ENCODE measurements at places on chromosomes 5 and 9.

- DNase-seq = no peak
Observed at GRCh38 chr5:96144289-96144688, 182.6 kb upstream of the ELL2 start.

- peak; percentile 33 for DNase-seq
Observed at GRCh38 chr5:181204826-181205760, at the start of gene TRIM7. Gene TRIM7 (minus strand): TSS chr5:181205196. CDS start chr5:181205110, 86 bp downstream.

- DNase-seq = no peak
Observed at GRCh38 chr9:297104-297972, 82.7 kb downstream of the DOCK8 start.

DNA sequence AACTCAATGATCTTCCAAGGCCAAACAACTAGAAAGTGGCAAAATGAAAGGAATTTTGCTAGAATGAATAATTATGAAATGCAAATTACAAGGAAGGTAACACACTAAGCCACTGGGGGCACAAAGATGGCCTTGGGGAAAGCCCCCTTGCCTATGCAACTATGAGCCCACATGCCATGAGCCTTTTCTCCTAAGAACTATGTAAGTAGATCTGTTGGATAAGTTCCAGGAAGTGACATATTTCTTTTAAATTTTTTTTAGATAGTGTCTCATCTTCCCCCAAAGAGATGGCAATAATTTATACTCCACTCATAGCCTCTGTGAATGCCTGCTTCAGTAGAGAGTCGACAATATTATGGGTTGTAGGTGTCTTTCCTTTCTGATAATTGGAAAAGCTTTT, 257.8 kb downstream of the AUH start:
- DNase-seq = no peak

- DNase-seq = no peak
Observed at GRCh38 chr9:2477755-2478154, 143.8 kb upstream of the VLDLR start.

- DNase-seq = no peak
Observed at GRCh38 chr5:124806373-124807077, 60.1 kb upstream of the ZNF608 start.

DNA sequence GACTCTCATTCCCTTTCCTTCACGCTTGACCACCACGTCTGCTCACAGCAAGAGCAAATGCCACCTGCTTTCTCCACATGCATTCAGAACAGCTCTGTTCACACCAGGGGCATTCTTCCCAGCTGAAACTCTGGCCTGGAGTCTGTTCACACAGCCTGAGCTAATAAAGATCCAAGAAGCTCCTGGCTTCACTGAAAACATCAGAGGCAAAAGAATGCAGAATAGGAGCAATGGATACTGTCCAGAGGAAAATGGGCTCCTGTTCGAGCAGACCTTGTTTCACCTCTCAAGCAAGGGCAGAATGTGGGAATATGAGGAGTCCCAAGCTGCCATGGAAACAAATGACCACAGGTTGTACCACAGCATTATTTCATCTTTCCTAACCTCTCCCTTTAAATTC, 402.7 kb upstream of the TNC start:
- no peak for DNase-seq

DNA sequence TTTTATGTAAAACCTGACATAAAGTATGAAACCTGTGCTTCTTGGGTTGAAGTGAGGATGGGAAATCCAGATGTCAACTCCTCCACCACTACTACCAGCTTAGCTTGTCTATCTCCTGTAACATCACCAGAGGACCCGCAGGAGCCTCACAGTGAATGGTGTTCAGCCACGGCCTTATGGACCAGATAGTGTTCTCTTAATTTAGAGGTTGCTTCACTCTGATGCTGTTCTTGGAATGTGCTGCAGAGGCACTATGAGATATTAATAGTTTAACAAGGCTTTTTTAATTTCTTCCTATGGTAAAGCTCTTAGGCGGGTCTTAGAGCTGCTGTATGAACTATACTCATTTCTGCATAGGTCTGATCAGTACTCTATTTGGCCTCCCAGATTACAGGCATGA, 27.9 kb downstream of the NFX1 start:
- DNase-seq = no peak

GRCh38 chr5:97085459-97086181, 56.8 kb downstream of the LIX1 start:
- no peak for DNase-seq

DNA sequence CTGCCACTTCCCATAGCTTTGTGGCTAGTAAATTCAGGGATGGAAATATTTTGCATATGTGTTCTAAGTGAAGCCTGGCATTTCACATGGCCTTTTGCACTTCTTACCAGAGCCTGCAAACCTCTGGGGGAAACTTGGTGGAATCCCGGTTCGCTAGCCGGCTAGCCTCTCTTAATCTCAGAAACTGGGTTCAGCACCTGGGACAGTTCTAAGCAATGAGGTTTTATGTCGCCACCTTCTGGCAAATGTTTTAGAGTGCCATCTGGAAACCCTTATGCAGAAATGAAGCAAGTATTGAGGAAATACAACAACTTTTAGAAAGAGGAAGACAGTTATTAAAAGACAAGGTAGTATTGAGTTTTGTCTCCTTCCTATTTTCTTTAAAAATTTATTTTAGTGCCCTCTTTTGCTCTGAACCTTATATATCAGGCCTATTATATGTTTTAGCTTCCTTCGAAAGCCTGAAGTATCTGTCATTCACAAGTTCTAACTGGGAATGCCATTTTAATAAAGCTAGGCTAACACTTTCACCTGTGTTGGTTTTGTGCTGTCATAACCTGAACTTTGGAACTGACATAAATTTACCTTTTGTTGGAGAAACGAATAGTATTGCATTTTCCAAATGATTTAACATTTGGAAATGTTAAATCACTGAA, 963 bp upstream of the HTR1A start:
- DNase-seq = peak; percentile 73

GRCh38 chr9:89766991-89767390, 162.2 kb downstream of the GADD45G start:
- DNase-seq = no peak

DNA sequence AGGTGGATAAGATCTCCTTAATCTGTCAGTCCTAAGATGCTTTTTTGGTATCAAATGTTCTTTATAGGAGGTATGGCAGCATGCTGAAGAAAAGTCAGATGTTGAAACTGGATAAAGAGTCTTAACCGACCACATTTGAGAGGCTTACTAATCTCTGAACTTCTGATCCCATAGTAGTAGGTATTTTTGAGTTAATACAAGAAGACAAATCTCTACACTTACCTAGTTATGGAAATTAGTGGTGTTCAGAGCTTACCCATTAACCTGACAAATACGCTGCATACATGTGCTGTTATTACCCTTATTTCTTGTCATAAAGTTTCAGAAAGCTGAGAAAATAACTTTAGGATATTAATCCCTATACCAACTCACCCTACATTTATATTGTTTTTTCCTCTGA, 83.0 kb downstream of the ISL1 start:
- DNase-seq = no peak

DNA sequence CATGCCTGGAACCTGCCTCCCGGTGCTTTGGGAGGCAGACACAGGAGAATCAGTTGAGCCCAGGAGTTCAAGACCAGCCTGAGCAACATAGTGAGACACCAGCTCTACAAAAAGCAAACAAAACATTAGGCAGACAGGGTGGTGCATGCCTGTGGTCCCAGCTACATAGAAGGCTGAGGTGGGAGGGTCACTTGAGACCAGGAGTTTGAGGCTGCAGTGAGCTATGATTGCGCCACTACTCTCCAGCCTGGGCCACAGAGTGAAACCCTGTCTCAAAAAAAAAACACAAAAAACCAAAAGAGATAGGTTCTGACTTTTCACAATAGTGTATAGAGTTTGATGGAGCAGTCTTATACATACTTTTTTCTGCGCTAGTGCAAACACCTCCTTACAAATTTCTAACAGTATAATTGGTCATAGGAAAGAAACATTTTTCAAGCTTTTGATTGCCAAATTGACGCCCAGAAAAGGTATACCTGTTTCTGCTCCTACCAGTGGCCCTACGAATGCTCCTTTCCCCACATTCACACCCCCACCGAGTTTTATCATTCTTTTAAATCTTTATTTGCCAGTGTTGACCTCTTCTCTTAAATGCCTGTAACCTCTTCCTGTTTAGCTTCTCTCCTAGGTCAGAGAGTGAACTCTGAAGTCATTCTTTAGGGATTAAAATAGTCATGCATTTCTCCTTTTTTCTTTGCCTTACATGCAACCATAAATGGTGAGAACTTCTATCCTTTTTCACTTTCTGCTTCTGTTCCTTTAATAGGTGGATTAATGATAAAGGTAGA, 7.5 kb downstream of the DOCK8 start:
- no peak for DNase-seq

GRCh38 chr9:114898741-114899140, 31.6 kb downstream of the TNFSF8 start:
- no peak for DNase-seq

GRCh38 chr5:149608936-149609545, 27.7 kb downstream of the ARHGEF37 start:
- DNase-seq = no peak

DNA sequence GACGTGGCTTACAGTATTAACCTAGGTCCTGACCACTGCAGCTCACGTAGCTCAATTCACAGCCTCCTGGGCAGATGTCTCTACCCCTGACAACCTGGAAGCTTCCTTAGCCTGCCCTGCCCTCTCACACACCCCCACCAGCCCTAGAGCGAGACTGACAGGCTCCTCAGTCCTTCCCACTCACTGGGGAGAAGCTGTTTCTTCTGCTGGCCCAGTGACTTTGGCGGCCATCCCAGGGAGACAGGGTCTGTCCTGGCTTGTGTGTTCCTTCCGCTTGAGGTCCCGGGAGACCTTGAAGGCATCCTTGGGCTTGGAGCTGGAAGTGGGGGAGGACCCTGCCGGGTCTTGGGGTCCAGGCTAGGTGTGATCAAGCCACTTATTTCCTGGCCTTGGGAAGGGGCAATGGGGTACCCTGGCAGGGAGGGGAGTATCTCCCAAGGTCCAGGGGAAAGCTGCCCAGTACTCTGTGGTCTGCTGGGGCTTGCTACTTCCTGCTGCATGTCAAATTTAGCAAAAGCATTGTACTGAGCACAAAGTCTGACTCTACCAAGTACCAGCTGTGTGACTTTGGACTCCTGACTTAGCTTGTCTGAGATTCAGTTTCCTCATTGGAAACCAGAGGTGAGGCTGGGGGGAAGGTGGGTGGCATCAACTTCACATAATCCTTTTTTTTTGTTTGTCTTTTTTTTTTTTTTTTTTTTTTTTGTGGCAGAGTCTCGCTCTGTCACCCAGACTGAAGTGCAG, 1.9 kb downstream of the MIGA2 start:
- no peak for DNase-seq

- no peak for DNase-seq
Observed at GRCh38 chr5:81310402-81311063, 9.1 kb downstream of the ZCCHC9 start.

GRCh38 chr9:7239708-7240107, 481.9 kb downstream of the KDM4C start:
- DNase-seq = no peak

GRCh38 chr5:67066815-67067214, 129.8 kb downstream of the CD180 start:
- DNase-seq = peak; percentile 17
